ENCODE measurements at places on chromosomes 2 and 18.

GRCh38 chr18:43563780-43564179 lies 286.5 kb upstream of the SYT4 start:
- DNase-seq: no peak

DNA sequence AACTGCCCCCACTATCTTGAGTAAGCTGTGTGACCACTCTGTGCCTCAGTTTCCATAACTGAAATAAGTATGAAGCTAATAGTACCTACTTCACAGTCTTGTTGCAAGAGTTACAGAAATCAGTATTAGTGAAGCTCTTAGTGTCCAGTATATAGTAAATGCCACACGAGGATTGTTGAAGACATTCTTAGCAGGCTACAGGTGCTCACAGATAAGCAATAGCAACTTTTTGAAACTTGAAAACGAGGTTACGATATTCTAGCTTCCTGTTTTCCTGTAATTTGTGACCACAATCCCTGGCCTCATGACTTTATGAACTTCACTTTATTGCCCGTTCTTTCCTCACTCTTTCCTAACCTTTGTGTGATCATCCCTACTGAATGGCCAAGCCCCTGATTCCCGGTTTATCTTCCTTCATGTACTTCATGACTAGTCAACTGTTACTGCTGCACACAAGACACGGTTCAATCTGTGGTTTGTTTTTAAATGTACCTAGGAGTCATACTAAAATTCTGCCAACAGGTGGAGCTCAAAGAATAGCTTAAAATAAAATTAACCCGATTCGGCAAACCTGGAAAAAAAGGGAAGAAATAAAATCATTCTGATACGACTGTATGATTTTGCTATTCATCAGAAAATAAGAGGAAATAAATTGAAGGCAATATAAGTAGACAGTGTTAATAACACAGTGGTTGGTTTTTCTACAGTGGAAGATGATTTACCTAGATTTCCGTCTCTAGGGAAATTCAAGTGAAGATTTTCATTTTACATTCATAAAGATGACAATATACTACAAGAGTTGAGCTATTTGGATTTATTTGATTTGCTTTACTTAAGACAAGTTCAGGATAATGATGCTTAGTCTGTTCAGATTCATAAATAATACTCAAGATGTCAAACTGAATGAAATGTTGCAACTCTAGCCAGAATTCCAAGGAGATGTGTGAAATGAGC lies 38.1 kb upstream of the STAT1 start:
- peak; percentile 77 for DNase-seq

- DNase-seq: no peak
These were observed 964 bp upstream of the GALNT3 start for GRCh38 chr2:165795011-165795410.

- no peak for DNase-seq
These were observed 118.1 kb upstream of the SIX2 start for GRCh38 chr2:45127321-45127720.

- DNase-seq: no peak
These were observed 4.7 kb downstream of the MGAT4A start for GRCh38 chr2:98726205-98726604.

GRCh38 chr2:233836359-233836758 lies 18.0 kb downstream of the HJURP start:
- no peak for DNase-seq

GRCh38 chr2:230023313-230023712 lies 45.4 kb downstream of the SLC16A14 start:
- DNase-seq: no peak

DNA sequence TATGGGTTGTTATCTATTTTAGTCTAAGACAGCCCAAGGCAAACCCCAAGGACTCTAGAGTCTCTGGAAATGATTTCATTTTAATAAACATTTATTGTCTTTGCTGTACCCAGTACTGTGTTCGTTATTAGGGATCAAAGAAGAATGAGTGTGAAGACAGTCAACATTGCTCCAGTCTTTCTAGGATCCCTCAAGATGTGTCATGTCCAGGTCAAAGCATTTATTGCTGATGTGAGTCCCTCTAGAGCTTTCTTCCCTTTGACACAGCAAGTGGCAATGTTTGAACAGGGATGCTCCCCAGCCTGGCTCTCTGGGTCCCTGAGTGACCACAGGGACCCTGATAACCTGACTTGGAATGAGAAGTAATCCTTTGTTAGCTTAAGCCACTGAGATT lies 123.1 kb upstream of the STK17B start:
- no peak for DNase-seq
